ENCODE measurements at places on chromosomes 5 and 9.

- DNase-seq, result peak; percentile 1
Observed at GRCh38 chr5:147904110-147904509, 2.2 kb downstream of the C5orf46 start.

GRCh38 chr5:170429014-170429413 is 39.8 kb upstream of the KCNMB1 start:
- peak; percentile 21 for DNase-seq

- no peak for DNase-seq
Observed at GRCh38 chr5:102608414-102608813, 109.6 kb upstream of the SLCO6A1 start.

- no peak for DNase-seq
Observed at GRCh38 chr9:108546215-108546614, 309.6 kb downstream of the ACTL7B start.

GRCh38 chr5:36150676-36151433 is 832 bp downstream of the LMBRD2 start:
- DNase-seq, result peak; percentile 32

DNA sequence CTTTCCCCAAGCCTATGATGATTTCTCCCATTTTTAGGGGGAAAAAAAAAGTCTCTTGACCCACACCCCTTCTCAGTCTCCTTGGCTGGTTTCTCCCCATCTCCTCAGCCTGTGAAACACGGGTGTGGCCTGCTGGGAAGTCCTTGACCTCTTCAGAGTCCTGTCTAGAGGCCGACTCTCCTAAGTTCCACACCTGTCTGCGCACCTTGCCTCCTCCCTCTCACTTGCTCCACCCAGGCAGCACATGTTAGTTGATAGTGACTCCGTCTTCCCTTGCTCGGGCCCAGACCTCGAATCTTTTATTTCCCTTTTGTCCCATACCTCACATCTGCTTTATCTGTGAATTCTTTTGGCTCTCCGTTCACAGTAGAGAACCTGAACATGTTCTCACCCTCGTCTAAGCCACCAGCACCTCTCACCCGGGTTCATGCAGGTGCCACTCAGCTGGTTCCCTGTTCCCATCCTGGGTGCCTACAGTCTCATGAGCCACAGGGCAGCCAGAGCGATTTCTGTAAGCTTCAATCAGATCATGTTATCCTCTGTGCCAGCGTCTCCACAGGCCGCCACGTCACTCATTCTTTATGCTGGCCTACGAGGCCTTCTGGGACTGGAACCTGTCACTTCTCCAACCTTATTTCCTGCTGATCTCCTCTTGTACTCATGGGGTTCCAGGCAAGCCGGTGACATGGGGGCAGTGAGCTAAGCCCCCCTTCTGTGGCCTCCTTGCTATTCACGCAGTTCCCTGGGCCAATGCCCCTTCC is 51.7 kb upstream of the LRRTM2 start:
- DNase-seq, result no peak

GRCh38 chr9:98314381-98315066 is 59.1 kb upstream of the TBC1D2 start:
- DNase-seq, result no peak

- no peak for DNase-seq
Observed at GRCh38 chr5:132420706-132421272, 51.3 kb downstream of the SLC22A5 start.

- DNase-seq, result no peak
Observed at GRCh38 chr5:44266882-44267576, 122.2 kb downstream of the FGF10 start.
